ENCODE measurements at places on chromosomes 13 and 19. TPM values are rescaled to one million over a fixed set of nuclear protein-coding genes. Genes with fewer than 3 reads are reported as not detected.

DNA sequence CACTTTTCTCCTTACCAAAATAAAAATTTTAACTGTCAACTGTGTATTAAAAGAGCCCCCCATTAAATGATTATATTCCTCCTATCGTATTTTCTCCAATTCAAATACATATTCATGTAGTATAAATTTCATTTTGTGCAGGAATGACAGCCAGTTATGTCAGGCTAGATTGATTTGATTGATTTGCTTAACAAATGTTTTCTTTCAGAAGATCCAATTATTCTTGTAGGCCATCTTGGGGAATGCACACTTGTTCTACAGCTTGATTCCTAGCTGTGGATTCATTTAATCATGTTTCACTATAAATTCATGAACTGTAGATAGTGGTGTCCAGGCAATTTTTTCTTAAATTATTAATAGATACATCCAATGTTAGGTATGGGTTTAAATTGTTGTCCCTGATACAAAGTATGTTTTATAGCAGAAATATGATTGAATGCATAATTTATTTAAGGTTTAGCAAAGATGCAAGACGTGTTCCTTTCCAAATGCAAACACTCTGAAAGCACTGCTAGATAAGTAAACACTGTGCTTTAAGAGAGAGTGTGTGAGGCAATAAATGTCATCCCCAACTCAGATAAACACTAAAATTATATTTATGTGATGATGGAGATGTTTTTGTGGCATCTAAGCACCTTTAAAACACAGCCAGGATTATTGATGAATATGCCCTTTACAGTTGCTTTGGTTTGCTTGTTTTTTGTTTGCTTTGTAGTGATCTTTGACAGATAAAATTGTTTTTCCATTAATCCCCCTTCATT is 531.1 kb downstream of the DCT start:
- no peak for DNase-seq

VSTM1 gene
- total RNA-seq, result 1.6 TPM

DNA sequence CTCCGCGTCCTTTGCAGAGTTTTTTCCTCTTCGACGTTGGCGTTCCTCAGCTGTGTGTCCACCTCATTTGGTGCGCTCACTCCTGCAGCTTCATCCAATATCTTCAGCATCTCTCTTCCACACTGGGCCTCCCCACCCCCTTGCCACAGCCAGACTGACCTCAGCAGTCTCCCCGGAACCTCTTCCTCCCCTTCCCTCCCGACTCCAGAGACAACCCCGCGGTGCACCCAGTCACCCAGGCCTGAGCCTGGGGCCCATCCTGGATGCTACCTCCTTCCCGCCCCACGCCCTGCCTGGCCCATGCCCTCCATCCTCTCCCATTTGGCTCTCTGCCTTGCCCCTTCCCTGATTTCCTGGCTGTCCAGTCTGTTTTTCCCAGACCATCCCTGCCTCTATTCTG is 8.1 kb upstream of the C5AR2 start:
- DNase-seq, result no peak

ATP8A2 gene
- total RNA-seq, result 0.23 TPM

GRCh38 chr13:33193428-33193974 is 92.1 kb downstream of the STARD13 start:
- DNase-seq, result no peak
